ENCODE measurements at places on chromosomes 1 and 21. TPM values are rescaled to one million over a fixed set of nuclear protein-coding genes. Genes with fewer than 3 reads are reported as not detected.

The TLCD4 gene
- total RNA-seq: 13.6 TPM

DNA sequence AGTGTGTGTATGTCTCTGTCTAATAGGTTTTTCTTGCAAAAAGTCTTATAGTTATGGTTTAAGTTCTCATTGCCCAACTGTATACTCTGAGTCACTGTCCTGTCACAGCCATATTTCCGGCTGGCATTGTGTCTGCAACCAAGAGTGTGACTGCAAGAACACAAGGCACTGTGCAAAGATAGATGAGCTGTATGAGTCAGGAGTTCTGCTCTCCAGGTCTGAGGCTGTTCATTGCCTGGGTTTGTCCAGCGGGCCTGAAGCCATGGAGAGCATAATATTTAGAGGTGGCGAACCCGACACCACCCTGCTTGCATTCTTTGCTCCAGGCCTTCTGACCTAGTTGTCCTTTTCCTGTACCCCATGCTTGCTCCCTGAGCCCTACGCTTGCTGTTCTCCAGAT lies 50.9 kb upstream of the CNIH3 start:
- no peak for DNase-seq
- no peak overlapping the region for H3K27ac ChIP-seq
- no peak overlapping the region for H3K4me3 ChIP-seq
- no peaks in the 10 kb centered on the region for H3K4me1 ChIP-seq

DNA sequence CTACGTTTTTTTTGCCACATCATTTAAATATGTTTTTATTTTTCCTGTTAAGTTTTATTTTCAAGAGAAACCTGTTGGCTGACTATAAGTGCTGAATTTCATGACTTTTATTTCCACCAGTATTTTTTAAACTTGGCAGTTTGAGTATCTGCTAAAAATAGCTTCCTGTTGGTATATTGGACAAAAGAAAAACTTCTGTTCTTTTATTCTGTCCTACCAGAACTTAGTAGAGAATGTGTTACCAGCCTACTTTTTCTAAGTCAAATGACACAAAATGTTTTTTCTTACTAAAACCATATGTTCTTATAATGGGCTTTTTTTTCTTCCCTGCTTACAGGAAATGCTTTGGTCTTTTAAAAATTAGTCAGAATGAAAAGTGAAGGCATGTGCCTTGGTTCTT lies 7.6 kb downstream of the DR1 start:
- no peak for DNase-seq
- peaks cover 54% of the 10 kb centered on the region for H3K36me3 ChIP-seq
- no peak overlapping the region for H3K27ac ChIP-seq
- H3K4me3 ChIP-seq: no peak overlapping the region
- no peaks in the 10 kb centered on the region for H3K27me3 ChIP-seq

- no peak overlapping the region for H3K27ac ChIP-seq
- no peaks in the 10 kb centered on the region for H3K4me1 ChIP-seq
- H3K4me3 ChIP-seq: no peak overlapping the region
Observed at GRCh38 chr1:231177226-231177625, 15.4 kb downstream of the TRIM67 start.

- H3K27me3 ChIP-seq: peaks cover 18% of the 10 kb centered on the region
- no peak overlapping the region for H3K27ac ChIP-seq
- no peak overlapping the region for H3K4me3 ChIP-seq
- H3K4me1 ChIP-seq: no peaks in the 10 kb centered on the region
Observed at GRCh38 chr21:44507673-44508425, 32.1 kb downstream of the KRTAP10-1 start.

Data from upper lobe of right lung (tissue), 1 donor.